ENCODE measurements at places on chromosomes 7 and 10. TPM values are rescaled to one million over a fixed set of nuclear protein-coding genes. Genes with fewer than 3 reads are reported as not detected.

DNA sequence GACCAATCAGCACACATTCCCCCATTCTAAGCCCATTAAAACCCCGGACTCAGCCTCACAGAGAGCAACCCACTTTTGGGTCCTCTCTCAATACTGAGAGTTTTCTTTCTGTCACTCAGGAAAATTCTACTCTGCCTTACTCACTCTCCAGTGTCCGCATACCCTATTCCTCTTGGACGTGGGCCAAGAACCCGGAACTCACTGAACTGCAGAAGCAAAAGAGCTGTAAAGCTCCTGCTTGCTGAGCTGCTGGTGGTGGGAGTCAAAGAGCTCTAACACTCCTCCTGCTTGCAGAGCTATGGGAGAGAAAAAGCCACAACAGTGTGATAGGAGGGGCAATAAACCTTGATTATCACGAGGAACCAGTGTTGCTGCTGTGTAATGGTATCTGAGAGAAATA lies 386.9 kb downstream of the POM121L12 start:
- no peak for DNase-seq
- H3K27ac ChIP-seq = no peak overlapping the region
- no peaks in the 10 kb centered on the region for H3K4me1 ChIP-seq
- H3K36me3 ChIP-seq = no peaks in the 10 kb centered on the region
- H3K4me3 ChIP-seq = no peak overlapping the region

GRCh38 chr7:14691034-14691433 lies 211.5 kb downstream of the DGKB start:
- no peaks in the 10 kb centered on the region for H3K27me3 ChIP-seq
- DNase-seq = no peak
- H3K4me3 ChIP-seq = no peak overlapping the region
- H3K4me1 ChIP-seq = no peaks in the 10 kb centered on the region
- H3K27ac ChIP-seq = no peak overlapping the region

DNA sequence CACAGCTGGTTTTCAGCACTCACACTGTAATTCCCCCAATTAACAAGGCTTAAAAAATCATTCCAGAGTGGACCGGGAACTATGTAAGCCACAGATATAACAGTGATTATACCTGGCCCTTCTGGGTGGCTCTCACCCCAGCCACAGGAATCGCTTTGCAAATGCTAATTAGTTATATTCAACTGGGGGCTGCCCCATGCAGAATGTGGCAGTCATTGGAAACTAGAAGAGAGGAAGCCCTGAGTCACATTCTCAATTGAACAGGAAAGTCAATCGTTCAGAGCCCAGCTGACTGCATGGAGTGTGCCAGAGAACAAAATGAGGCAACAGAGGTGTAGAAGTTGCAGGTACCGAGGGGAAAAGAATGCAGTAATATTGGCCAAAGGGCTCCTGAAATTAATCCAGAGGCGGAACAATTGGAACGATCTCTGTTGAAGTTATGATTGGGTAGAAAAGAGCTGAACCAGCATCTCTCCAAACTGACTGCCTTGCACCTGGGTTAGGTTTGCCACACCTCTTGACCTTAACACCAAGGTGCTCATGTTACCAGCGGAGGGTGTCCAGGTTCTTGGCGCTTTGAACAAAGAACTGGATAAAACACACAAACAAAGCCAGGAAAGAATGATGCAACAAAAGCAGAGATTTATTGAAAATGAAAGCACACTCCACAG lies 909.7 kb upstream of the AUTS2 start:
- H3K36me3 ChIP-seq = no peaks in the 10 kb centered on the region
- no peak for DNase-seq
- H3K27me3 ChIP-seq = no peaks in the 10 kb centered on the region
- no peak overlapping the region for H3K27ac ChIP-seq
- no peak overlapping the region for H3K4me3 ChIP-seq
- H3K4me1 ChIP-seq = no peaks in the 10 kb centered on the region

DNA sequence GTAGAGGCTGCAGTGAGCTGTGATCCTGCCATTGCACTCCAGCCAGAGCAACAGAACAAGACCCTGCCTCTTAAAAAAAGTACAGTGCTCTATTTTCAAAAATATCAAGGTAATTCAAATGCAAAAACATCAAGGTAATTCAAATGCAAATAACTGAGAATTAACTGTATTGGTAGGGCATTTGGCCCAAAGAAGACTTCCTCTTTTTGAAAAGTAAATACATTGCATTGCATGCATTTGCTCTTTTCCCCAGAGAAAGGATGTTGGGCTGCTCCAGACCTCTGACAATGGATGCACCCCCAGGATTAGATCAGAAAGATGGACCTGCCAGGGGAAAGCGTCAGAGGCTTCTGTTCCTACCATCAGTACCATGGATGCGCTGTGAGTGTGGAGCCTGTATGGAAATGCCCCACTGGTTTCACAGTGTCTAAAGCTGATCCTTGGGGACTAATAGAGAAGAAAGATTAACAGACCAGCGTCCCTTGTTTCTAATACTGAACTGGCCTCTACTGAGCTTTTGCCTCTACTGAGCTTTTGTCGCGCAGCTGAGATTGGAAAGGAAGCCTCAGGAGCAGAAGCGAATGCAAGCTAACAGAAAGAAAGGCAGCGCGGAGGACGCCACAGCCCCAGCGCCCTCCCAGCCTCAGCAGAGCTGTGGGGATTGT lies 93.5 kb upstream of the LYZL2 start:
- no peak overlapping the region for H3K4me3 ChIP-seq
- no peaks in the 10 kb centered on the region for H3K4me1 ChIP-seq
- DNase-seq = no peak
- no peak overlapping the region for H3K27ac ChIP-seq
- no peaks in the 10 kb centered on the region for H3K27me3 ChIP-seq

DNA sequence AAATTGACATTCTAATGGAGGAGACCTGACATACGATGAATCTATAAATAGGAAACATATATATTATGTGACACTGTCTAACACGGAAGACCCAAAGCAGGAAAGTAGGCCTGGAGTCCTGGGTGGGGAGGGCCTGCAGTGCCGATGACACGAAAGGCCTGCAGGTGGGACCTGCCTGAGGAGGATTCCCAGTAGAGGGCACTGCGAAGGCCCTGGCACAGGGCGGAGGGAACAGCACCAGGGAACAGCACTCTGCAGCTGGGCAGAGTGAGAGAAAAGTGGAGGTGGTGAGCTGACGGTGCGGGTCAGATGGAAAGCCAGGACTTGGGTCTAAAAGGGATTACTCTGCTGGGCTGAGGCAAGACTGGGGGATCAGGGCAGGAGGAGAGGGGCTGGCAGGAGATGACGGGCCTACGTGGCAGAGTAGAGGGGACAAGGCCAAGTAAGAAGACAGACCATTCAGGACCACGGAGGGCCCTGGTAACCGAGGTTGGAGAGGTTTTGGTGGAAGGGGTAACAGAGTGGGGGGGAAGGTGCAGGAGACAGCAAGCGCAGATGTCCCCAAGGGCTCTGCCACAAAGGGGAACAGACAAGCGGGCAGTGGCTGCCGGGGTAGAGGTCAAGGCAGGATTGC lies 8.1 kb downstream of the ZNF746 start:
- H3K4me3 ChIP-seq = no peak overlapping the region
- no peaks in the 10 kb centered on the region for H3K4me1 ChIP-seq
- H3K27me3 ChIP-seq = no peaks in the 10 kb centered on the region
- DNase-seq = no peak

DNA sequence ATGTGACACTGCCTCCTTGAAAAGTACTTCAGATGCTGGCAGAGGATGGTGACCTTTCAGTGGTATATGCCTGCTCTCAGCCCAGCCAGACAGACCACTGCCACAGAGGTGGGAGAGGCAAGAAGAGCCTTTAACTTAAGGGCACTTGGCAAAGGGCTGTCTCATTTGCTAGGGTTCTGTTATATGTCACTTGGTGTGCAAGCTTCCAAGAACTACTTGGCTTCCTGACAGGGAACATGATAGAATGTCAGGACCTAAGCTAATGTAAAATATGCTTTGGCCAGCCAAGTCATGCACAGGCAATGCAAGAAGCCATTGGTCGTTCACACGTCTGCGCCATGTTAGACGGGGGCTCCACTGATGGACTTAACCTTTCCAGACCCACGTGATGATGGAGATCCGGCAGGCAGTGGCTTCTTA lies 54.7 kb downstream of the RBM20 start:
- DNase-seq = no peak
- H3K4me1 ChIP-seq = no peaks in the 10 kb centered on the region
- no peaks in the 10 kb centered on the region for H3K36me3 ChIP-seq

DNA sequence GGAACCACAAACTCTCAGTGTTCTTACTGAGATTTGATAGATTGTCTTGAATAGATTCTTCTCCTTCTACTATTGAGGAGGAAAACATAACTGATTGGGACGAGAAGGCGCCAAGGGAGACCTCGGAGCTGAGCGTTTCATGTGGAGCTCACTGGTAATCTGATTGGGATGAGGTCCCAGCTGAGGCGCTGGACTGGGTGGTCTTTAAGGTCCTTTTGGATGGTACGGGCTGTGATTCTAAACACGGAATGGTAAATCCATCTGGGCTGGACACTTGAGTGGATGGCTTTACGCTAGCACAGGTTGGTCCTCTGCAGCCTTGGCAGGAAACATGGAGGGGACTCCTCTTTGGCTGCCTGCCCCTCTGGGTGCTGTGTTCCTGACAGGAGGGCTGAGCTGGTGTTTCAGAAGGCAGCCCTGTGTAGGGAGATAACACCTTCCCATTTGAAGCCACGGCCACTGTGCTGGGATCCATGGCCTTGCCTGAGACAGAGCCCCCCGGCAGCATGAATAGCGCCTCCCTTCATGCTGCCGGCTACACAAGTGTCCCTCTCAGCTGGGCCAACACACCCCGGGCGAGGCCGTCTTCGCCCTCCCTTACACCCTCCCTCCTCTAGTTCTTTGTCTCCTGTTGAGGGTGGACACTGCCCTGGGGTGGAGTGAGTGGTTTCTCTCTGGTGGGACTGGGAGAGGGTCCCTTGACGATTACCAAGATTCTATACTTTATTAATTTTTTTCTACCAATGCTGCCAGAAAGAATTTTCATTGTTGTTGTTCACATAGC lies 203.2 kb upstream of the SHH start:
- no peaks in the 10 kb centered on the region for H3K27me3 ChIP-seq
- no peak overlapping the region for H3K27ac ChIP-seq
- DNase-seq = no peak
- H3K4me1 ChIP-seq = no peaks in the 10 kb centered on the region

DNA sequence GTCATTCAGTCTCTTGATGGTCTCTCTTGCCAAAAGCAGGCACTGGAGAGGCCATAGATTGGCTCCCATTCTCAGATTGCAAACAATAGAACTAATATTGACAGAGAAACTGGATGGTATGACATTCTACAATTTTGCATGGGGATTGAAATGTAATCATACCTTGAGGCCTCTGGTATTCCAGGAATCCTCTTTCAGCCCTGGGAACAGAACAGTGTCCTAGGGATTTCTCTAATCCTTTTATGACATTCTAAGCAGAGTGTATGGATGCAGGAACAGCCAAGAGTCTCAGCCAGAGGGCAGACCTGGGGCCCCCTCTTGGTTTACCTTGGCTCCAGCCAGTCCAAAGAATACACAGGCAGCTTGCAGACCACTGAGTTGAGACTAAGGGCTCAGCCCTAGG lies 206.4 kb downstream of the KCNMA1 start:
- no peaks in the 10 kb centered on the region for H3K4me1 ChIP-seq
- DNase-seq = no peak
- no peaks in the 10 kb centered on the region for H3K27me3 ChIP-seq
- no peaks in the 10 kb centered on the region for H3K36me3 ChIP-seq
- no peak overlapping the region for H3K4me3 ChIP-seq

- H3K4me1 ChIP-seq = peaks cover 5% of the 10 kb centered on the region
- H3K27ac ChIP-seq = no peak overlapping the region
- H3K27me3 ChIP-seq = no peaks in the 10 kb centered on the region
- H3K36me3 ChIP-seq = peaks cover 71% of the 10 kb centered on the region
- H3K4me3 ChIP-seq = no peak overlapping the region
Measured at GRCh38 chr10:68342909-68343516, 10.3 kb upstream of the PBLD start.

GRCh38 chr10:47090903-47091302 lies 179.7 kb downstream of the PTPN20 start:
- H3K27ac ChIP-seq = no peak overlapping the region
- no peaks in the 10 kb centered on the region for H3K27me3 ChIP-seq
- DNase-seq = no peak
- H3K4me3 ChIP-seq = no peak overlapping the region

DNA sequence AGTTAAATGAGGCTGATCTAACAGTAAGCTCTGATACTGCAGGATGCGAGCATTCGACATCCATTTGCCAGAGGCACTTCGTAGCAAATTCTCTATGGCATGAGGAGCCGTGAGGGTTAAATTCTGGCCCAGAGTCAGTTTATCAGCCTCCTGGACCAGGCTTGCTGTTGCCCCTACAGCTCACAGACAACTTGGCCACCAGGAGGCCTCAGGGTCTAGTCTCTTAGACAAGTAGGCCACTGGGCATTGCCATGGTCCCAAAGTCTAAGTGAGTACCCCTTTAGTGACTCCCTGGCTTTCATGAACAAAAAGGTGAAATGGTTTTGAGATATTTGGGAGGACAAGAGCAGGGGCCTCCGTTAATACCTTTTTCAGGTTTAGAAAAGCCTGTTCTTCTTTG lies 178.0 kb upstream of the MBL2 start:
- no peaks in the 10 kb centered on the region for H3K36me3 ChIP-seq
- H3K27me3 ChIP-seq = no peaks in the 10 kb centered on the region
- no peak overlapping the region for H3K27ac ChIP-seq
- DNase-seq = no peak
- no peaks in the 10 kb centered on the region for H3K4me1 ChIP-seq

DNA sequence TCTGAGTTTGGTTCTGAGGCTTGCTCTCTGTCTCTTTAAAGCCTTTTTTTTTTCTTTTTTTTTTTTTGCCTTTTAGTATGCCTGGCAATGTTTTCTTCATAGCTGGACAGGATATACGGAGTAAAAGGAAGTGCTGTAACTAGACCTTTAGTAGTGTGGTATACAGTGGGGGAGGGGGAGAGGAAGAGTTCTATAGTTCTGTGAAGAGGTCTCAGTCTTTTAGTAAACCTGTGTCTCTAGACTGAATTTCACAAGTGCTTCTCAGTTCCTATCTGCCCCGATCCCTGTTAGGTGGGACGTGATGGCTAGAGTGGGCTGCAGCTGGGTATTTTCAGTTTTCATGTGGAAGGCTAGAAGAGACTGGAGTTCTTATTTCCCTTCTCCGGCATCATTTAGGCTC lies 3.1 kb upstream of the ABCC2 start:
- no peak for DNase-seq
- no peak overlapping the region for H3K27ac ChIP-seq
- H3K27me3 ChIP-seq = no peaks in the 10 kb centered on the region
- H3K36me3 ChIP-seq = no peaks in the 10 kb centered on the region
- H3K4me3 ChIP-seq = no peak overlapping the region
- no peaks in the 10 kb centered on the region for H3K4me1 ChIP-seq

- no peak overlapping the region for H3K4me3 ChIP-seq
- no peak for DNase-seq
- H3K4me1 ChIP-seq = no peaks in the 10 kb centered on the region
Measured at GRCh38 chr7:110129159-110129558, 961.8 kb upstream of the LRRN3 start.

GRCh38 chr10:69504576-69505250 lies 53.4 kb downstream of the TSPAN15 start:
- H3K27me3 ChIP-seq = no peaks in the 10 kb centered on the region
- H3K4me1 ChIP-seq = no peaks in the 10 kb centered on the region
- H3K27ac ChIP-seq = no peak overlapping the region
- H3K36me3 ChIP-seq = no peaks in the 10 kb centered on the region
- DNase-seq = peak; percentile 47

- no peaks in the 10 kb centered on the region for H3K27me3 ChIP-seq
- no peak overlapping the region for H3K4me3 ChIP-seq
- H3K36me3 ChIP-seq = no peaks in the 10 kb centered on the region
- H3K4me1 ChIP-seq = no peaks in the 10 kb centered on the region
- H3K27ac ChIP-seq = no peak overlapping the region
Measured at GRCh38 chr7:45653209-45653907, 79.2 kb downstream of the ADCY1 start.

WEE2 gene
- not detected for total RNA-seq

GHRHR gene
- total RNA-seq = not detected

LIPM gene
- 0.83 TPM for total RNA-seq

SPDYE11 gene
- total RNA-seq = not detected

SPOCK2 gene
- 19.8 TPM for total RNA-seq

CEP55 gene
- 1.8 TPM for total RNA-seq

WNT8B gene
- total RNA-seq = not detected

SLC29A4 gene
- total RNA-seq = 3.7 TPM

Measured in right atrium auricular region (tissue), 2 donors.